AG10803 (cell line): ENCODE measurements at places on chromosomes 7 and 10.

DNA sequence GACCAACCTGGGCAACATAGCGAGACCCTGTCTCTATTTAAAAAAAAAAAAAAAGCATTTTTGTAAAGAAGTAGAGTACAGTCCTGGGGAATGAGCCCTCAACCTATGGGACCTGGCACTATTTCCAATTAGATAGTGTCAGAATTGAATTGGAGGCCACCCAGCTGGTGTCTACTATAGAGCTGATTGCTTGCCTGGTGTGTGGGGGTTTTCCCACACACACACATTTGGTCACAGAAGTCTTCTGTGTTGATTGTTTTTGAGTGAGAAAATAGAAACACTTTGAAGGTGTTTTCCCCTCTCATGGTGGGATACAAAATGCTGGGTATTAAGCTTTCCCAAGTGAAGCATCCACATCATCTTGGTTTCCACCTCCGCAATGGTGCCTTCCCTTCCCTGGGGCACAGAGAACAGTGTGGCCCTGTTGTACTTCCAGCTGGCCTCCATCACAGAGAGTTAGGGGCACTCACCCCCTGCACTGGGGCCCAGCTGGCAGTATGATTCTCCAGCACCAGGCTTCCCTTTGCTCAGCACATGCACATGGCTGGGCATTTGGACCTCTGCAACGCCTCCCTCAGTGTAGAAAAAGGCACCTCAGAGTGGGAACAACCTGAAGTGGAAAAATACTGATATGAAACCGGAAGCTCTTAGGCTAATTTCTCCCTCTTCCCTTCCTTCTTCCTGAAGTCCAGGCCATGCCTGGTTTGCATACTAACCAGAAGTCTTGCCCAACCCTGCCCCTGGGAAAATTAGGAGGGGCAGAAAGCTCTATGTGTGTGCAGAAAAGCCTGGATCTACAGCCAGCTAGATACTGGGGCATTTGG, 10.7 kb upstream of the NFKB2 start:
- peak; percentile 48 for DNase-seq

DNA sequence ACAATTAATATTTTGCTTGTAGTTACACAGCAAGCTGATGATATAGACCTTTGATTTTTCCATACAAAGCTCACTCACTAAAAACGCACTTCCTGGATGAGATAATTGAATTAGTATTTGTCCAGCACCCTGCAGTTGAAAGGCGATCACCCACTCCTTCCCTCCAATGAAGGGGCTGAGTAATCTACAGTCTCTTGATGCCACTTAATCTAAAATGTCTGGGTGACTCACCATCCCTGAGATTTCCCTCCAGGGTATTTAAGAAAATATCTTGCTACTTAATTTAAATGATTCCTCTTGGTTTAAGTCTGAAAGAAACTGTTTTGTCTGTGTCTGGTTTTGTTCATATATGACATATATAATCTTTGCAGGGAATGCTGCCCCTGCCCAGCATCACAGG, 515.3 kb downstream of the GRID1 start:
- no peak for DNase-seq

- DNase-seq, result no peak
Observed at GRCh38 chr10:127635882-127636281, 86.8 kb downstream of the NPS start.

DNA sequence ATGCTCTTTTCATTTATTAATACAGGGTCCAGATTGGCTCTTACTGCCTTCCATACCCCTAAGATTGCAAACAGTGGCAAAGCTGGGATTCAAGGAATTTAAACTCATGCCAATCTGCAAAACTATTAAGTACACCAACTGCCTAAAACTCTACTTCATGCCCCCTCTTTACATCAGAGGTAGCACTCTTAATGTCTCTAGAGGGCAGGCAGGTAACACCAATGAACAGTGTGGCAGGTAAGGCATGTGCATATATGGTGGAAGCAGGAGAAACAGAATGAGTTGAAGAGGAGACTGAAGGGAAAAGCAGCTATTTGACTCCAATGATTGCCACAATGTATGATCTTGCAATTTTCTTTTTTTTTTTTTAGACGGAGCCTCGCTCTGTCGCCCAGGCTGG, 156.7 kb downstream of the BTAF1 start:
- DNase-seq, result no peak

GRCh38 chr10:7480742-7481367, 70.0 kb upstream of the SFMBT2 start:
- DNase-seq, result no peak

GRCh38 chr10:18478354-18478753, 173.0 kb downstream of the NSUN6 start:
- no peak for DNase-seq

- no peak for DNase-seq
Observed at GRCh38 chr7:116273283-116273917, 63.1 kb downstream of the TES start.

GRCh38 chr7:37395618-37396259, 52.9 kb downstream of the ELMO1 start:
- DNase-seq, result no peak

DNA sequence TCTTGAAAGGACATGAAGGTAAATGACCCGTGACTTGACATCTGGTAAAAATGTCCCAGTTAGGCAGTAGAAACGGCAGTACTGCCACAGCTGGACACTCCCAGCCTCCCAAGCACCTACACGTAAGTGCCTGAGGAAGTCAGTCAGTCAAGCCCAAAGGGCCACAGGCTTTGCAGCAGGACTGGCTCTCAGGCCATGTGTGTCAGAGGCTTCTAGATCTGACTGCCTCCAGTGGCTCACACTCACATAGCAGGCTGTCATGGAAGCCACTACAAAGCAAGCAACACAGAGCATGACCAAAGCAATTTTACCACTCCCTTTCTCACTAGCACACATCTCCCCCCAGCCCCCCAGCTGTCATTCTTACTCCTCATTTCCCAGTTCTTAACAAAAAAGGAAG, 17.8 kb upstream of the CCNJ start:
- DNase-seq, result peak; percentile 8

GRCh38 chr7:14252458-14252857, 263.0 kb upstream of the ETV1 start:
- DNase-seq, result no peak

DNA sequence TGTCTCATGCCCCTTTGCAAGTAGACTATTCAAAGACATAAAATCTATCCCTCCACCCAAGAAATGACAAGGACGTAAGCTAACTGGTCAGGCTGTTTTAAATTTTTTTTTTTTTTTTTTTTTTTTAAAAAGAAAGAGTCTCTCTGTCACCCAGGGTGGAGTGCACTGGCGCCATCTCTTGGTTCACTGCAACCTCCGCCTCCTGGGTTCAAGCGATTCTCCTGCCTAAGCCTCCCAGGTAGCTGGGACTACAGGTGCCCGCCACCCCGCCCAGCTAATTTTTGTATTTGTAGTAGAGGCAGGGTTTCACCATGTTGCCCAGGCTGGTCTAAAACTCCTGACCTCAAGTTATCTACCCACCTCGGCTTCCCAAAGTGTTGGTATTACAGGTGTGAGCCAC, 11.2 kb downstream of the TRA2A start:
- DNase-seq, result no peak

GRCh38 chr10:71522442-71523144, 125.9 kb downstream of the CDH23 start:
- no peak for DNase-seq
